ENCODE measurements at places on chromosomes 5 and 9.

- DNase-seq, result no peak
These were observed 24.1 kb downstream of the GSN start for GRCh38 chr9:121292051-121292450.

DNA sequence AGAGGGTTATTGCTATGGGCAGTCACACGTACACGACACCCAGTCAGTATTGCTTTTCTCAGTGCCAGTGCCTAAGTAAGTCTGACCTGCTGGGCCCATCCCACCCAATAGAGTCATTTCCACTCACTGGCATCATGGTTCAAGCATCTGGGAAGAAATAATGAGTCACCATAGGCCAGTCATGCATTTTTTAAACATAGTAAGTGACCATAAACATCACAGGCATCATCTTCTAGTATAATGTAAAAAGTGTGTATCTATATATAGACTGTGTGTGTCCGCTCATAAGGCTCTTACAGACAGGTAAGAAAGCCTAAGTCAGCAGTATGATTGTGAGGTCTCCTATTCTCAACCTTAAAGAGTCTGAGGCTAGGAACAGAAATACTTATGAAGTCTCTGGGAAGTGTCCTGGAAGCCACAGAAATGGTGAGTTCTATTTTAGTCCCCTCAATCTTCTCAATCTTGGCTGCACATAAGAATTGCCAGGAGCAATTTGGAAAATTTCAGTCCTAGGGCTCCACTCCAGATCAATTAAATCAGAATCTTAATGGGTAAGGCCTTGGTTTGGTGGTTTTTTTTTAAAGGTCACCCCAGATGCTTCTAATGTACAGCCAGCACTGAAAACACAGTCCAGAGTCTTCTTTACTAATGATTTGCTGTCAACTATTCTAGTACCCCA, 65.2 kb downstream of the ZNF366 start:
- no peak for DNase-seq

DNA sequence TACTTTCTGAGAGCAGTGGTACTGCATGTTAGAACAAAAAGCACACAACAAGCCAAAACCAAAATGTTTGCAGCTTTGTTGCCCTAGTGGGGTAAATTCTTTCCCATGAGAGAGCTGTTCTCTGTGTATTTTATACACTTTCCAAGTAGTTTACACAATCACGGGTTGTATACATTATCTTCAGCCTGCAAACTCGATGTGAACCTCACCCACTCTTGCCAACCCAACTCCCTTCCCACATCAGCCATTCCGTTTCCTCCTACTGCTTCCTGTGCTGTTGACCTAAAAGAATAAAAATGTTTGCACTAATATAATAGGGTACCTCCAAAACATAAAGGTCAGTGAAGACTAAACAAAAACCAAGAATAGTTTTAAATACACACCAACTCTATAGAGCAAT, 47.0 kb downstream of the IQGAP2 start:
- DNase-seq, result no peak

GRCh38 chr5:90709323-90710155, 150.9 kb downstream of the ADGRV1 start:
- peak; percentile 14 for DNase-seq

- DNase-seq, result no peak
These were observed 50.8 kb downstream of the AMBP start for GRCh38 chr9:114027159-114027862.

DNA sequence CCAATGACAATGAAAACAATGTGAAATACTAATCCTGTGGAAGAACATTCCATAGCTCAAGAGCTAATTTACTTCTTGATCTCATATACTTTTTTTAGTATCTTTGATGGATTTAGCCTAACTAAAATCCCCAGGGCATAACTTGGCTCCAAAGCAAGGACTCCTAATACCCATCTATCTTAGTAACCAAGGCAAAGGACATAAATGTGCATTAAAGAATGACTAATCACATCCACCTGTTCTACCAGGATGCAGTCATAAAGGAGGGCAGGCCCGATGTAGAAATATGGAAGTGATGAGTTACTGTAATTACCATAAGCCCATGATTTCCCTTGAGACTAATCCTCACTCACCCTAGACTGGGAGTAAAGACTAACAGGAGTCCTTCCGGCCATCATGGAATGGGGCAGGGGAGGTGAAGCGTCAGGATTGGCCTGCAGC, 56.9 kb downstream of the KIF24 start:
- DNase-seq, result no peak

DNA sequence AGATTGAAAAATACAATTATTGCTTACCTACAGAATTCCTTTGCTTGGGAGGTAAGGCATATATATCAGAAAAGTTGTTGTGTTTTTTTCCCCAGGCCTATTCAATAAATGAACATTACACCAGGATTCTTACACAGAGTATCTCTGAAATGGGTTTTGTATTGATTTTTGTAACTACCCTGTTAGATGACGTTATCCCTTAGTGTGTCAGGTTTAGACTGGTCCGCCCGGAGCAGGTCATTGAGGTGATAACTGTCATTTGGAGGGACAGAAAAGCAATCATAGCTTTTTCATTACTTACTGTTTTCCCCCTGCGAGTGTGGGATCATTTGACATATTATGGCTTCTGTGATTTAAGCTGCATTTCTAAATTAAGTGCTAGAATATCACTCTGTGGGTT, 715.2 kb upstream of the ADAMTS16 start:
- DNase-seq, result no peak

- DNase-seq, result peak; percentile 26
These were observed 28.6 kb upstream of the EPB41L4B start for GRCh38 chr9:109349421-109349846.

GRCh38 chr9:120696551-120697230, 17.6 kb downstream of the MEGF9 start:
- no peak for DNase-seq

GRCh38 chr5:180380856-180381255, 27.7 kb upstream of the GFPT2 start:
- no peak for DNase-seq

DNA sequence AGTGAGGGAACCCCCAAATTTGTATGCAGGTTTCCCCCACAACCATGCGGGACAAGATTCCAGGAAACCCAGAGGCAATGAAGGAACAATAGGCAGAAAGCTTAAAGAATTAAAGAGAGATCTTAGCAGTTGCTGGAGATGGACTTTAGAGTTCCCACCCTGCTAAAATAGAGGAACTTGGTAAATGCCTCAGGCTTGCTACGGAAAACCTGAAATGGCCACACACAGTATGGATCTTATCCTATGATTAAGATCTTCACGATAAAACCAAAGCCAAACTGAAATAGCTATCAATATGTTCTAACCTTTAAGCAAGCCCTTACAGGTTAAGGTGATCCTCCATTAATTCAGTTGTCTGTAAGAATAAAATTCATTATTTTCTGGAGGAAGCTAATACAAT, 148.3 kb downstream of the RANBP17 start:
- no peak for DNase-seq

DNA sequence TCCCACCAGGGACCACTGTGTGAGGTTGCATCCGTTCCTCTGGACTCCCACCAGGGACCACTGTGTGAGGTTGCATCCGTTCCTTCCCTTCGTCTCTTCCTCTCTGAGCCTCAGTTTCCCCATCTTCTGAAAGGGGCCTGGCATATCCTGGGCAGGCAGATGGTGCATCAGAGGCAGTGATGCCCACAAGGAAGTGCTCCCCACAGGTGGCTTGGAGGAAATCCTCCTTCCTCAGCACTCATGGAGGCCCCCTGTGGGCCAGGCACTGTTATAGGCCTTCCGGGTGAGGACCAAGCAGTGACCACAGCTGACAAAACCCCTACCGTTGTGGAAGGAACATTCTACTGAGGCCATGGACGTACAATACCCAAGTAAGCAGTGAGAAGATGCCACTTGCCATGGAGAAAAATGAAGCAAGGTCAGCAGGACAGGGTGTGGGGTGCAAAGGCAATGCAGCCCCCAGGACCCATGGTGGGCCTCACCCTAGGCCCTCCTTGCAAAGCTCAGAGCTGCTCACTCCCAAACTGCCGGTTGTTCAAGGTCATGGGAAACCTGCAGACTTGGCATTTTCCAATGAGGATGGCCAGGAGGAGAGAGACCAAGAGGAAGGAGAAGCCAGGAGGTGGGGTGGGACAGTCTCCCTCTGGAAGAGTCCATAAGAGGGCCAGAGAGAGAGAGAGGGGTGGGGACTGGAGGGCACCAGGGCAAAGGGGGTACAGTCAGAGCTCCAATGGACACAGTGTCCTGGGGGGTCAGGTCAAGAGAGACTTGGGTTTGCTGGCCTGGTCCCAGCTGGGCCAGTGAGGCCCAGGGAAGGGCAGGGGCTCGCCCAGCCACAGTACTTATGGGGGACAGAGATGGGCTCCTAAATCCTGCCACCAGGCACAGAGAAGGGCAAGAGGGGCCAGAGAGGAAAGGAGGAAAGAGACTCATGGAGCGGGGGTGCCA, 51.1 kb downstream of the C9orf50 start:
- DNase-seq, result no peak

DNA sequence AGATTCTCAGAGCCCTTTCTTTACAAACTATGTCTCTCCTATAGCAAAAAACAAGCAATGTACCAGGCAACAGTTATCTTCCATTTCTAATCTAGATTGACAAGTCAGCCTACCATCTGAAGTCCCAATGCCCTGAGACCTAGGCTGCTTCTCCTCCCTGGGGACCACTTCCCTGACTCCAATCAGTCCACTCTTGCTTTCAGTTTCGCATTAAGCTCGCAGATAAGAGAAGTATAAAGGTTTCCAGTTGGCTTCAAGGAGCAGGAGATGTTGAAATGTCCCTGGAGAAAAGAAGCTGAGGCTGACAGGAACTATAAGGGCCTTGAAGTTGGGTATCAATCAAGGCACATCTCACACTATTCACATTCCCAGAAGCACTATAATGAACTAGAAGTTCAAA, 32.3 kb downstream of the ERP44 start:
- no peak for DNase-seq

GRCh38 chr9:91654527-91654926, 230.9 kb upstream of the NFIL3 start:
- DNase-seq, result no peak

DNA sequence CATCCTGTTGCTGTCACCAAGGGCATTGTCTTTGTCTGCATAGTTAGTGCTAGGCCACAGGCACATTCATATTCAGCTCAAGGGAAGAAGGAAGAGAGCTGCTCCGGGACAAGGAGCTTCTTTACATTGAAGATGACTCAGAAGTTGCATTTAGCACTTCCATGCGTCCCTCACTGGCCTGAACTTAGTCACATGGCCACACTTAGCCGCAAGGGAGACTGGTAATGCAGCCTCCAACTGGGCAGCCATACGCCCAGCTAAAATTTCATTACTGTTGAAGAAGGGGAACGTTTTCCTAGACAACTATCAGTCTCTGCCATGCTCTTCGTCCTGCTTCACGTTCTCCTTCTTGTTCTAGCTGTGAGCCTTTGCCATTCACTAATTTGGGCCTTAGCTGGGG, 20.0 kb downstream of the ACTL7B start:
- no peak for DNase-seq

DNA sequence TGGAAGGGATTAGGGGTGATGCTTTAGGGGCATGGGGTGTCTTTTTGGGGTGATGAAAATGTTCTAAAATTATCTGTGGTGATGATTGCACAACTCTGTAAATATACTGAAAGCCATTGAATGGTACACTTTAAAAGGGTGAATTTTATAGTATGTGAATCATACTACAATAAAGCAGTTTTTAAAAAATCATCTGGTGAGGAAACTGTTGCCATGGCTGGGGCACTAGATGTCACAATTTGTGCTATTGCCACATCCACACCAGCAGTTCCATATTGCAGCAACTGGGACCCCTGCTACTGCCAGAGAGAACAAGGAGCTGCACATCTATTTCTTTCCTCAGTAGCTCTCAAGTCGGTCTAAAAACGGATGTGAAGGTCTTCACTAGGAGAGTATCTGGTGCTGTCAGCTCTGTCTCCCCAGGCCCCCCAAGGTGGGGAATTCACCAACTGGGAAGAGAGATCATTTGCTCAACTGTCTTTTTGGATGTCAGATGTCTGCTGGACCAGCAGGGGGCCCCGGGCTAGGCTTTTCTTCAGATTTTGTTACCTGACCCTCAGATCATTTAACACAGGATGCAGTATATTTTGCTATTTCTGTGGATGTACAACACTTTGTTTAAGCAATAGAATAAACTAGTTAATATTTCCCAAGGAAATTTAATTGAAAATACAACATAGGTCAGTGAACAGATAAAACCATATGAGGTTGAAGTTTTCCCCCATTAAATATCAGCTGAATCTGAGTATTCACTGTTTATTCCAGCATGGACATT, 13.2 kb downstream of the CMYA5 start:
- DNase-seq, result no peak

GRCh38 chr9:89808076-89808755, 203.4 kb downstream of the GADD45G start:
- DNase-seq, result no peak

GRCh38 chr5:32206509-32207354, 32.6 kb upstream of the GOLPH3 start:
- no peak for DNase-seq

DNA sequence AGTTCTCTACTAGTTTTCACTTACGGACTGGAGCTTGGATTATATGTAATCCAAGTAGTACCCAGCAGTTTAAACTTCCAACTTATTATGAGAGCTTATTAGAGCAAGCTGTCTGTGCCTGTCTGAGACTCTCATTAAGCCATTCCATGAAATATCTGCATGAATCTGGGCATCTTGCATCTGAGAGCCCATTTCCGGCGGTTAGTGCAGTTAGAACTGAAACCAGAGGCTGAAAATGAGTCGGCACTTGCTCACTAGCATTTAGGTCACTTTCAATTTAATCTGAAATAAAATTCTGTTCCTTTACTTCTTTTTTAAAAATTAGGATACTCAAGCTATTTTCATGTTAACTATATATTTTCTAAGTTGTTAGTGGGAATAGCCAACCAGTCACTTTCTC, 102.2 kb downstream of the MEGF10 start:
- no peak for DNase-seq

DNA sequence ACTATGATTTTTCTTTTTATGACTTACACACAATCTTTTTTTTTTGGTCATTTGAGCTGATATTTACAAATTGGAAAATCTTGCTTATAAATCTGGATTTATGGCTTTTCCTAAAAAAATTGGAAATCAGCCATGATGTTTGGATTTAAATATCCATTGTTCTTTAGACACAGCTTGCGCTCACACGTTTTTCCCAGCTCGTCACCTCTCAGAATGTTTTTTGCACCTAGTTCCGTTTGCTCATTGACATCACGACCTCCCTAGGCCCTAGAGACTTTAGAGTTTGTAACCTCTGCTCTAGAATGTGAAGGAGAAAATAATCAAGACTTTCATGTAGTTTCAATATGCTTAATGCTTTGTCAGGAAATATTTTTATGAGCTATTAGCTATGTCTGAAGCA, 930.5 kb downstream of the TLE4 start:
- no peak for DNase-seq

GRCh38 chr9:137619240-137620047, 639 bp downstream of the EHMT1 start:
- DNase-seq, result no peak
